ENCODE measurements at places on chromosomes 1 and 21. TPM values are rescaled to one million over a fixed set of nuclear protein-coding genes. Genes with fewer than 3 reads are reported as not detected.

Gene SELE
- not detected for total RNA-seq

- peaks cover 31% of the 10 kb centered on the region for H3K4me1 ChIP-seq
- H3K27me3 ChIP-seq = no peaks in the 10 kb centered on the region
- H3K4me3 ChIP-seq = no peak overlapping the region
- H3K27ac ChIP-seq = no peak overlapping the region
- H3K36me3 ChIP-seq = peaks cover 18% of the 10 kb centered on the region
- no peak for DNase-seq
Observed at GRCh38 chr1:149929856-149930255, 2.3 kb upstream of the SF3B4 start.

DNA sequence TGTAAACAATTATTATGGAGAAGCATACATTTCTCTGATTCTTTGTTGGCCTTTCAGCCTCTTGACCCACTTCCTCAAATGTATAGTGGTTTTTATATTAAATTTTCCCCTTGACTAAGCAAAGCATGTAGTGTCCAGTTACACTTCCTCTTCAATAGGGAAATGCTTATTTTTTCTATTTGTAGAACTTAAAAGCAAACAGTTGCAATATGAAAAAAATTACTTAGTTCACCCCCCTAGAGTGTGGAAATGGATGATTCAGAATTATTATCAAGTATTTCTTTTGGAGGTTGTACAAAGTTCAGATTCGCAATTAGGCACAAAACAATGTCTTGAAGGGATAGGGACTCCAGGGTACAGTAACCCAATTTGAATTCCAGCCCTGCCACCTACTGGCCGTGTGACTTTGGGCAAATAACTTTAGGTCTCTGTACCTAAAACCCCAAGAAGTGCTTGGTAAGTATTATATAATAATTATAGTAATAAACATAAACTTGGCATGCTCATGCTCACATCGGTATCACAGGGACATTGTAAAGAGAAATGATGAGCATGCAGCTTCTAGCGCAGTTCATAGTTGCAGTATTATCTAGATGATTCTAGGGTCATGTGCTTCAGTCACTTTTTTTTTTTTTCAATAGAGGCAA, 28.6 kb upstream of the IFNGR2 start:
- H3K4me1 ChIP-seq = peaks cover 6% of the 10 kb centered on the region
- H3K36me3 ChIP-seq = no peaks in the 10 kb centered on the region
- no peaks in the 10 kb centered on the region for H3K27me3 ChIP-seq
- peak; percentile 35 for DNase-seq
- no peak overlapping the region for H3K4me3 ChIP-seq
- no peak overlapping the region for H3K27ac ChIP-seq

DNA sequence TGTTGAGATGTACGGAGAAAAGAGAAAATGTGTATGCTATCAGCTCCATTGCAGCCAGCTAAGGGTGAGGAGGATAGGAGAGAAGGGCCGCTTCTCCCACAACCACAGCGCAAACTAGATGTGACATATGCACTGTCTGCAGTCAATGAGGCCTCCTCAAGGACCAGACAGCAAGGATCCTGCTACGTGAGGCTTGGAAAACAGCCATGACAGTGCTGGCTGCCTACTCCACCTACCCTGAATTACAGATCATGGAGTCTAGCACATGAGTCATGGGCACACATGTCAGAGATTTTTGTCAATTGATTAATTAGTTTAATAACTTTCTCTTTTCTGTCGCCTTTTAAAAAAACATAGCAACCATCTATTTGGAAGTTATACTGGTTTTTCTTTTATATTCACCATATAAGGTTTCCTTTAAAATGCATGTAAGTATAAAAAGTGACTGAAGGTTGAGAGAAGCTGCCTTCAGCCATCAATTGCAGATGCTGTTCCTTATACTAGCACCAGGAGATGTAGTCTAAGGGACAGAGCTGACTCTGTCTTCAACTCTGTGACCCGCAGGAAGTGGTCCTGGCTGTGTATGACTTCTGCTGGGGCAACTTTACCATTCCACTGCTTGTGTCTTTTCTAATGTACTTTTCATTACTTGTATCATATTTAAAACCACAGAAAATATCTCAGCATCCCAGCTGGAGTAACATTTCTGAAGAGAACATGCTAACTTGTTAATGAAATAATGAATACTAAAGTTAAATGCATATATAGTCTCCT, 3.1 kb downstream of the VPS26C start:
- H3K4me3 ChIP-seq = no peak overlapping the region
- H3K27me3 ChIP-seq = no peaks in the 10 kb centered on the region
- peak; percentile 34 for DNase-seq
- H3K27ac ChIP-seq = no peak overlapping the region
- no peaks in the 10 kb centered on the region for H3K4me1 ChIP-seq
- no peaks in the 10 kb centered on the region for H3K36me3 ChIP-seq

Gene CFAP107
- not detected for total RNA-seq

DNA sequence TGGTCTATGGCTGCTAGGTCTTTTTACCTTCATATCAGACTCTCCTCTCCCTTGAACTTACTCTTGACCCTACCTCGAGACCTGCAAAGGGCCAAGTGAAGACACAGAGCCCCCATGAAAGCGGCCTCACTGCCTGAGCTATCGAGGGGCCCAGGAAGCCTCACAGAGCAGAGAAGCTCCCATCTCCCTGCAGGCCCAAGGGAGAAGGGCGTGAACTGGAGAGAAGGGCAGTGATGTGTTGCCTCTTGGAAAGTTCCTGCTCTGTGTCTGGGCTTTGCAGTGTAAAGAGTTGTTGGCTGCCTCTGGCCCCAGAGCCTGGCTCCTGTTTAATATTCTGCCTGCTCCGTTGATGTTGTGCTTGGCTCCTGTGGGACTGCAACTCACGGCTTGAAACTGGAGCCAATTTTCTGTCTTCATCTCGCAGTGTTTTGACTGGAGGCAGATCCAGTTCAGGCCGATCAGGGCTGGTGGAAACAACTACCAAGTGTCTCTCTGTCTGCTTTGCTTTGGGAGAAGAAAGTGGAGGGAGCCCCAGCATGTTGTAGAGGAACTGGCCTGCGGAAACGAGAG, 4.3 kb downstream of the SERTAD4 start:
- peak overlapping the region; percentile 30 for H3K4me3 ChIP-seq
- peak overlapping the region; percentile 43 for H3K27ac ChIP-seq
- H3K27me3 ChIP-seq = no peaks in the 10 kb centered on the region
- peak; percentile 88 for DNase-seq

Gene MSH4
- 0.34 TPM for total RNA-seq

GRCh38 chr21:34707876-34708325, 39.1 kb downstream of the CLIC6 start:
- H3K27me3 ChIP-seq = peaks cover 16% of the 10 kb centered on the region
- no peaks in the 10 kb centered on the region for H3K36me3 ChIP-seq
- no peaks in the 10 kb centered on the region for H3K4me1 ChIP-seq
- H3K27ac ChIP-seq = no peak overlapping the region
- no peak for DNase-seq

DNA sequence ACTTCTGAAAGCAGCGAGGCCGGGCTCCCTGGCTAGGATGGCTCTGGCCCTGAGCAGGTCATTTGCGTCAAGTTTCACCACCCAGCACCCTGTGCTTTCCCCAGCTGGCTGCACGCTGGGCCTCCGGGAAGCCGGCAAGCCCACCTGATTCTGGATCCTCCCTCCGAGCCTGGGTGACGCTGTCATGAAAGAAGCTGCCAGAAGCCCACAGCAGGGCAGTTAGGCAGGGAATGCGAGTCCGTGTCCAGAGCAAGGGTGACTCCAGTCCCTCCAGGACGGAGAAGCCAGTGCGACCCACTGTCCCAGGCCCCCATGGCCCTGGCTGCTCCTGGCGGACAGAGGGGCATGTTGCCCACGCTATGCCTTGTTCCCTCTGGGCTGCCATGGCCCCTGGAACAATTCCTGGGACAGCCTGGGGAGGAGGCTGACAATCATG, 44.4 kb upstream of the PCBP3 start:
- no peak overlapping the region for H3K4me3 ChIP-seq
- H3K36me3 ChIP-seq = no peaks in the 10 kb centered on the region
- H3K27ac ChIP-seq = no peak overlapping the region
- DNase-seq = no peak
- H3K4me1 ChIP-seq = no peaks in the 10 kb centered on the region

Gene OR2T11
- total RNA-seq = not detected

GRCh38 chr1:25036117-25036546, 106.1 kb upstream of the RUNX3 start:
- H3K36me3 ChIP-seq = no peaks in the 10 kb centered on the region
- H3K4me3 ChIP-seq = no peak overlapping the region
- peaks cover 15% of the 10 kb centered on the region for H3K27me3 ChIP-seq
- no peak for DNase-seq

Gene RAP1GAP
- 3.2 TPM for total RNA-seq

Gene SYNC
- total RNA-seq = 23.7 TPM

DNA sequence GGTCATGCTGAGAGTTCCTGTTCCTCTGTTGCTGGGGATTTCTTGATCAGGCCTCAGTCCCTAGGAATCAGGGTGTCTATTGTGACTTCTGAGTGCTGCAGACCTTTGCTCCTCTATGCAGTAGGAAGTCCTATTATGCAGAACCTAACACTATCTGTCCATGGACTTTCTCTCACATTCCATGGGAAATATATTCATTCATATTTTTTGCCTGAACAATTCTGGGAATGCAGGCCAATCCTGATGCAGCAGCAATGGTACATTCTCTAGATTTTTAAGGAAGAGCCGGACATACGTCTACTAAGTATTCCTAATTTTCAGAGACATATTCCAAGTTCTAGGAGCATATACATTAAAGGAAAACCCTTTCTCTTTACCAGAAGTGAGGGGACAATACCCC, 61.1 kb upstream of the C1orf87 start:
- H3K4me1 ChIP-seq = peaks cover 13% of the 10 kb centered on the region
- no peaks in the 10 kb centered on the region for H3K36me3 ChIP-seq
- no peak overlapping the region for H3K4me3 ChIP-seq
- H3K27me3 ChIP-seq = no peaks in the 10 kb centered on the region

DNA sequence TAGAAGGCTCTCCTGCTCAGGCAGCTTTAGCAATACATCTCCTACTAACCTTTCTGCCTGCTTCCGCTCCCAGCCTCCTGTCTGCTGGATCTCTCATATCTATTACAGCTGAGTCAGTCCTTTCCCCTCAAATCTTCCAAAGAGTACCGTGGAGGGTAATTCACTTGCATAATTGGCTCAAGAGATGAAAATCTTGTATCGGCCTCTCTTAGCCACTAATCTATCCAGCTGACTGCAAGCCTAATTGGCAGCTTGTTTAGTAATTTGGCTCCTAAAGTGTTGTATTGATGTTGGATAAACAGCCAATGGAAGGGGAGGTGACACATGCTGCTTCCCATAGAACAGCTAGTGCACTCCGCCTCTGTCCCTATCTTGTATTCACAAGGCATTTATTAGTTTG, 195.7 kb downstream of the GPATCH2 start:
- no peaks in the 10 kb centered on the region for H3K36me3 ChIP-seq
- no peak overlapping the region for H3K27ac ChIP-seq
- DNase-seq = no peak
- no peaks in the 10 kb centered on the region for H3K27me3 ChIP-seq
- no peak overlapping the region for H3K4me3 ChIP-seq
- no peaks in the 10 kb centered on the region for H3K4me1 ChIP-seq

- H3K36me3 ChIP-seq = peaks cover 19% of the 10 kb centered on the region
- H3K4me1 ChIP-seq = peaks cover 54% of the 10 kb centered on the region
- no peak overlapping the region for H3K4me3 ChIP-seq
- H3K27ac ChIP-seq = peak overlapping the region; percentile 43
- no peaks in the 10 kb centered on the region for H3K27me3 ChIP-seq
Observed at GRCh38 chr1:151314137-151314875, 12.9 kb downstream of the PI4KB start.

DNA sequence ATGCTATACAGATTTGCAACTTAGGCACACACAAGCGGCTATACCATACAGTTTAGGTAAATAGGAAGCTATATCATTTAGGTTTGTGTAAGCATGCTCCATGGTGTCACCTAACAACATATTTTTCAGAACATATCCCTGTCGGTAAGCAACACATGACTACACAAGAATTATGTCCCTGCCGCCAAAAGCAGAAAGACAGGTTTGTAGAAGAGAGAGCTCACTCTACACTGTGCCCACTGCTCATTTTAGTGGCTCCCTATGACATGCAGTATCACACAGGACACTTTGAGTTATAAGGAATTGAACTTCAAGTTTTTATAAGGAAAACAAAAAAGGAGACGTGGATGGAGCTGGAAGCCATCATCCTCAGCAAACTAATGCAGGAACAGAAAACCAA, 132.5 kb upstream of the KAZN start:
- no peaks in the 10 kb centered on the region for H3K36me3 ChIP-seq
- H3K4me3 ChIP-seq = no peak overlapping the region
- H3K27ac ChIP-seq = no peak overlapping the region
- peaks cover 2% of the 10 kb centered on the region for H3K27me3 ChIP-seq

GRCh38 chr1:178869119-178869697, 1.7 kb downstream of the ANGPTL1 start:
- H3K27ac ChIP-seq = no peak overlapping the region
- no peaks in the 10 kb centered on the region for H3K27me3 ChIP-seq
- peaks cover 4% of the 10 kb centered on the region for H3K4me1 ChIP-seq

GRCh38 chr1:8717148-8717547, 100.3 kb downstream of the RERE start:
- H3K4me1 ChIP-seq = peaks cover 6% of the 10 kb centered on the region
- no peak overlapping the region for H3K4me3 ChIP-seq
- DNase-seq = no peak

GRCh38 chr1:172887162-172887561, 163.6 kb downstream of the TNFSF18 start:
- H3K27ac ChIP-seq = no peak overlapping the region
- DNase-seq = no peak
- H3K36me3 ChIP-seq = no peaks in the 10 kb centered on the region
- peaks cover 17% of the 10 kb centered on the region for H3K4me1 ChIP-seq

- DNase-seq = peak; percentile 14
- H3K4me1 ChIP-seq = no peaks in the 10 kb centered on the region
- no peaks in the 10 kb centered on the region for H3K36me3 ChIP-seq
- H3K27me3 ChIP-seq = no peaks in the 10 kb centered on the region
Observed at GRCh38 chr1:48947761-48948537, 171.3 kb upstream of the BEND5 start.

Gene OLIG1
- not detected for total RNA-seq

GRCh38 chr1:170935231-170935630, at the start of gene MROH9:
MROH9 (plus strand) TSS chr1:170935534; CDS start chr1:170945557, 10,023 bp downstream.
- no peaks in the 10 kb centered on the region for H3K27me3 ChIP-seq
- H3K4me1 ChIP-seq = no peaks in the 10 kb centered on the region
- no peak for DNase-seq
- H3K36me3 ChIP-seq = no peaks in the 10 kb centered on the region
- no peak within 1 kb of the TSS for H3K27ac ChIP-seq

GRCh38 chr1:103058391-103058790, 49.9 kb downstream of the COL11A1 start:
- no peaks in the 10 kb centered on the region for H3K27me3 ChIP-seq
- no peaks in the 10 kb centered on the region for H3K4me1 ChIP-seq
- DNase-seq = no peak
- H3K36me3 ChIP-seq = no peaks in the 10 kb centered on the region

GRCh38 chr1:214270097-214270650, 10.8 kb upstream of the SMYD2 start:
- no peaks in the 10 kb centered on the region for H3K27me3 ChIP-seq
- H3K27ac ChIP-seq = no peak overlapping the region
- no peaks in the 10 kb centered on the region for H3K36me3 ChIP-seq
- no peak overlapping the region for H3K4me3 ChIP-seq
- H3K4me1 ChIP-seq = no peaks in the 10 kb centered on the region

GRCh38 chr1:226800763-226801380, 61.8 kb upstream of the ITPKB start:
- no peak overlapping the region for H3K4me3 ChIP-seq
- no peak overlapping the region for H3K27ac ChIP-seq
- H3K27me3 ChIP-seq = no peaks in the 10 kb centered on the region
- H3K36me3 ChIP-seq = no peaks in the 10 kb centered on the region
- H3K4me1 ChIP-seq = no peaks in the 10 kb centered on the region

- no peak for DNase-seq
- no peak overlapping the region for H3K4me3 ChIP-seq
- H3K4me1 ChIP-seq = no peaks in the 10 kb centered on the region
- no peaks in the 10 kb centered on the region for H3K27me3 ChIP-seq
Observed at GRCh38 chr1:35594005-35594760, 21.1 kb downstream of the TFAP2E start.

Gene HSPB7
- 0.45 TPM for total RNA-seq

Gene ZNF281
- 39.3 TPM for total RNA-seq

Gene LCE1B
- not detected for total RNA-seq

Gene EPHX1
- total RNA-seq = 96.9 TPM
